ENCODE measurements at places on chromosomes 7 and 10.

DNA sequence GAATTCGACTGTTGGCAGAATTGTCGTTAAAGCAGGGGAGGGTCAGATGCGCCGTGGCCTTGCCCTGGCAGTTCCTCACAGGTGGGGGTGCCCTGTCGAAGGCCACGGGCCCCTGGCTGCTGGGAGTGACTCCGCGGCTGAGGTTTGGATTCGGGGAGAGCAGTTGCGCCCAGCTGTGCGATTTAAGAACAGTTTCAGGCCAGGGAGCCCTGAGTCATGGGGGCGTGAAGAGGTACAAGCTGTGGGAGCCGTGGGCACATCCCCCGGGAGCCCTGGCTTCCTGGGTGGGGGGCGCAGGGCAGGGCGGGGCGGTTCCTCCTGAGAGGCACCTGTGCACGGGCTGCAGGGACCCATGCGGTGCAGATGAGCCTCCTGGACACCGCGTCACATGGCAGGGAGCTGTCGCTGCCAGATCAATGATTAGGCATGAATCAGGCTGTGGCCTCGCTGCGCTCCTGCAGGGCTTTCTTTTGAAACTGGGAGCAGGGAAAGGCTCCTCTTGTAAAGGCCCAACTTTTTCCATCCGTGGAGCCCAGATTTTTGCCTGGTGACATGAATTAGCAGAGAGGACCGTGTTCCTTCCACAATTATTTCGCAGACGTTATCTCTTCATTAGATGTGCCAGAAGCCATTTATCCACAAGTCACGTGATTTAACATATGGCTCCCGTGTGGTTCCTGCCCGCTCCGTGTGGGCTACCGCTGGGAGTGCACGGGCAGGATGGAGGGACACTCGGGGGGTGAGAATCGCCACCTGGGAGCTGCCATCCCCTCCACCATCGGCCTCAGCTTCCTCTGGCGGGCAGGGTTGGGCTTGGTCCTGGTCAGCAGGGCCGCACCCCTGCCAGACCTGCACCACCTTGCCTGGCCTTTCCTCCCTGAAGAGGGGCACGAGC is 918 bp downstream of the PWWP2B start:
- DNase-seq, result no peak

- no peak for DNase-seq
These were observed 47.7 kb downstream of the EMX2 start for GRCh38 chr10:117590101-117590875.

- no peak for DNase-seq
These were observed 134.8 kb downstream of the MLLT10 start for GRCh38 chr10:21668831-21669230.

DNA sequence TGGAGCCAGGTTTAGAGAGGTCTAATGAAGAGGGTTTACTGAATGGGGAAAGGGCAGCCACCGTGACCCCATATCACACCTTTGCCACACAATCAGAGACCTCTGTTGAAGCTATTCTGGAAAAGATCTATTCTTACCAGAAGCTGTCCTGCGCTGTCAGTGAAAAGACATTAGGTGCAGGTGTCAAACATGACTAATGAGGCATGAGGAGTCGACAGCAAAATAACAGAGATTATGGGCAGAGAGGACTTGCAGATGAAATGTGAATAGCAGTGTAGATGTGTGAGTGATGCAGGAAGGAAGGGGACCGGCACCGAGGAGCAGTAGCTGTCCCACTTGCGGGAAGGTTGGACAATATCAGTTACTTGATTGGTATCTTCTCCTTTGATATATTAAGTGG is 627.7 kb upstream of the GALNT17 start:
- DNase-seq, result no peak

DNA sequence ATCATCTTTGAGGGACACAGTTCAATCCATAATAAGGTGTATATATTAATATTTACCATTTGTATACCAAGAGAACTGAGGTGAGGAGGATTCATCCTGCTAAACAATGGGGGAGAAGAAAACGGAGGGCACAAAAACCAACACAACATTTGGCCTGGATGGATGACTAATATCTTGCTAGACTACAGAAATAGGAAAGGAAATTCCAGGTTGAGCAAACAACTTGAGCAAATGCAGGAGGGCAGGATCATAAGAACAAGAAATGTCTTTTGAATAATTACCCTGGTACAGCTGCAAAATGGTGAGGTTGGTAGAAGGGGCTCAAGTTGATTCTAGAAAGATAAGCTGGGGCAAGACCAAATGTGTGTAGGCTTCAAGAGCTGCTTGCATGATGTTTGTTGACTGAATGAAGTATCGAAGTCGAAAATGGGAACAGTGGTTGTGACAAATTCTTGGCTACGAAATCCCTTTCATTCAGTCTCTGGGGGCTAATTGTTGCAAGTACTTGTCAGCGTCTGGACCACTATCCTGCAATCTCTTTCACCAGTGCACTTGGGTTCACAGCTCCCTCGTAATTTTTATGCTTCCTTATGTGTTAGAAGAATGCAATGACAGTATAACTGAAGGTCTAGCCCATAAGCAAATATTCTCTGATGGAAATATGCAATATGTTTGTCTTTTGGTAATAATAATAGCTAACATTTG is 176.2 kb downstream of the PTEN start:
- no peak for DNase-seq

GRCh38 chr10:35925493-35925892 is 283.4 kb upstream of the FZD8 start:
- no peak for DNase-seq

DNA sequence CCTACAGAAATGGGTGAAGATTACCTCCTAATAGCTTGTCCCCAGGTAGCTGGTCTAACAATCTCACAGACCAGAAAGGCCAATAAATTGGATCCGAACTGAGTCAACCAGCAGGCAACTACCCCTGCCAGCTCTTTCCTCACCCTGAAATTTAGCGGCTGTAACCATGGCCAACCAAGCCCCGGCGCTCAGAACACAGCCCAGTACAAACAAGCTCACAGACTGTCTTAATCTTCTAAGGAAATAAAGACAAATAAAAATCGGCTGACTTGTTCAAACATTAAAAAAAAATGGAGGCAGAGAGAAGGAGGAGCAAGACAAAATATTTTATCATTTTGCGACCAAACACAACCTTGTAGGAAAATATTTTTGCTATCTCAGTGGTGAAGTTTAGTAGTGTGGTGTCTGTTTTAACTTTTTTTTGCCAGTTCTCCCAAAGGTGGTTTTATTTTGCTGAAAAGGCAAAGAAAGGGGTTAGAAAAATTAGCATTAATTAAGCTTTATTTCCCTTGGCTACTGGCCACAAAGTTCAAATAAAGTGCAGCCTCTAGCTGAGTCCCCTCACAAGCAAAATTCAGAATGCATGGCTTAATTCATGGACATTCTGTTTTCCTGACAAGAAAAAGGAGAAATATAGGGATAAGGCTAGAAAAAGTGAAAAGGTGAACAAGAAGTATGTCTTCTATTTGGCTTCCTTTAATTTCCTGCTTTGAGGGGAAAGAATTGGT is 313.0 kb upstream of the NPVF start:
- no peak for DNase-seq

DNA sequence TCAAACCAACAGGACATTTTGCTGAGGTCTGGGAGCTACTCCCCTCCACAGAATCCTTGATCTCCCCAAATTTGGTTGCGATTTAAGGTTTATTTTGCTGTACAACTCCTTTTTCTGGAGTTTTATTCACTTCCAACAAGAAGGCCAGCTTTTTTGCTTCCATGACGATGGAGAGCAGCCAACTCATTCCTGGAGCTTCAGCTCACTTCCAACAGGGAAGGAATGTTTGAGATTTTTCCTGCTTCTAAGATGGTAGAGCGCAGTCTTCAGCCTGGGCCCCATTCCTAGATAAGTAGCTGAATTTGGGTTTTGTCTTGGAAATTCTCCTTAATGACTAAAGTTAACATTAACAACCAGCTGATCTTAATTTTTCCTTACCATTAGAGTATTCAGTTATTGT is 30.9 kb upstream of the CREB3L2 start:
- DNase-seq, result no peak

- no peak for DNase-seq
These were observed 18.6 kb downstream of the CWF19L1 start for GRCh38 chr10:100248820-100249219.

- no peak for DNase-seq
These were observed 610.0 kb downstream of the KCNMA1 start for GRCh38 chr10:77027576-77027975.

DNA sequence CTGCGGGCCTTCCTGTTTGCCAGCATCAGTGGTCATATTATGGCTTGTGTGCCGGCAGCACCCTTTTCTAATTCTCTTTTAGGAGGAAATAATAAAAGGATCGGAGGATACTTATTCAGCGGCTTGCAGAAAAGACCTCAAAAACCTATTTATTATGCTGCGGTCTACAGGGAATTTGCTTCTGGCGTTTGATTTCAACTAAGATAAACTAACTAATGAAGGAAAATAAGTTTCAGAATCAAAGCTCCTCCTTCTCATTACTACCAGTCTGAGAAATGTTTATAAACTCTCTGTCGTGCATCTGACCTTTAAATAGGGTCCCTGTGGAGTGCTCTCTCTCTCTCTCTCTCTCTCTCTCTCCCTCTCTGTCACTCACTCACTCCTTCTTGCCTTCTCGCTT is 335.0 kb upstream of the GLI3 start:
- DNase-seq, result no peak

DNA sequence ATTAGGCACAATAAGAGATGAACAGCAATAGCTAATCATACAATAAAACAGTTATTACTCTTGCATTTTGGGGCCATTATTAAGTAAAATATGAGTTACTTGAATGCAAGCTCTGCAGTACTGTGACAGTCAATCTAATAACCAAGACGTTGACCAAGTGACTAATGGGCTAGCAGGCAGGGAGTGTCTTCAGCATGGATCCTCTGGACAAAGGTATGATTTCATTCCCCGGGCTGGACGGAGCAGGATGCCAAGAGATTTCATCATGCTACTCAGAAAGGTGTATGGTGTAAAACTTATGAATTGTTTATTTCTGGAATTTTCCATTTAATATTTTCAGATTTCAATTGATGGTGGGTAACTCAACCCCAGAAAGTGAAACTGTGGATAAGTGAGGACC is 80.9 kb downstream of the SHH start:
- DNase-seq, result no peak

- peak; percentile 74 for DNase-seq
These were observed 5.0 kb upstream of the GBX1 start for GRCh38 chr7:151172273-151173141.

DNA sequence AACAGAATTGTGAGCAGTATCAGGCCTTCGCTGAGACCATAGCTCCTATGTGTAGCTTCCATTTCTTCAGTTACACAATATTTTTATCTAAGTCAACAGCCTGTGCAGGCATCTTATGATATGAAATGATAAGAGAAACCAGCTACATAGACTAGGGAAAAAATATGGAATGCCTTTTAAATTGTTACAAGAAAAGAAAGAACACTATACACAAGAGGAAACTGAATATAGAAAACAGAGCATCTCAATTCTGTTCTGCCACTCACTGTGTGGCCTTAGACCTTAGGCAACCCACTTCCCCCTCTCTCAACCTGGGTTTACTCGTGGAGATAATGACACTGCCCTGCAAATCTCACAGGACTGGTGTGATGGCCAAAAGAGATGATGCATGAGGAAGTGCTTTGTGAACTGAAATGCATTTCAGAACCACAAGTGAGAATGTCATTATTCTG is 132.9 kb downstream of the LRRN3 start:
- no peak for DNase-seq

DNA sequence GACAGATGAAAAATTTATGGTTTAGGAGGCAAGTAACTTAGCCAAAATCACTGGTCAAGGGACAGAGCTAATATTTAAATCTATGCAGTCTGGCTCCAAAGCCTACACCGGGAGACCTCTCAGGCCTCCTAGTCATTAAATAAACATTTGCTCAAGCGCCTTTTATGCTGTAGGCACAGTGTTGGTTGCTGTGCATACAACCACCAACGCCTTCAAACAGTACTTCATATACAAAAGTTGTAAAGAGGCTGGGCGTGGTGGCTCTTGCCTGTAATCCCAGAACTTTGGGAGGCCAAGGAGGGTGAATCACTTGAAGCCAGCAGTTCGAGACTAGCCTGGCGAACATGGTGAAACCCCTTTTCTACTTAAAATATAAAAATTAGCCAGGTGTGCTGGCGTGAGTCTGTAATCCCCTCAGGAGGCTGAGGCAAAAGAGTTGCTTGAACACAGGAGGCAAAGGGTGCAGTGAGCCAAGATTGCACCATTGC is 159.8 kb downstream of the MAGI2 start:
- DNase-seq, result no peak

- no peak for DNase-seq
These were observed 254.9 kb downstream of the PLXNA4 start for GRCh38 chr7:132321387-132321786.

DNA sequence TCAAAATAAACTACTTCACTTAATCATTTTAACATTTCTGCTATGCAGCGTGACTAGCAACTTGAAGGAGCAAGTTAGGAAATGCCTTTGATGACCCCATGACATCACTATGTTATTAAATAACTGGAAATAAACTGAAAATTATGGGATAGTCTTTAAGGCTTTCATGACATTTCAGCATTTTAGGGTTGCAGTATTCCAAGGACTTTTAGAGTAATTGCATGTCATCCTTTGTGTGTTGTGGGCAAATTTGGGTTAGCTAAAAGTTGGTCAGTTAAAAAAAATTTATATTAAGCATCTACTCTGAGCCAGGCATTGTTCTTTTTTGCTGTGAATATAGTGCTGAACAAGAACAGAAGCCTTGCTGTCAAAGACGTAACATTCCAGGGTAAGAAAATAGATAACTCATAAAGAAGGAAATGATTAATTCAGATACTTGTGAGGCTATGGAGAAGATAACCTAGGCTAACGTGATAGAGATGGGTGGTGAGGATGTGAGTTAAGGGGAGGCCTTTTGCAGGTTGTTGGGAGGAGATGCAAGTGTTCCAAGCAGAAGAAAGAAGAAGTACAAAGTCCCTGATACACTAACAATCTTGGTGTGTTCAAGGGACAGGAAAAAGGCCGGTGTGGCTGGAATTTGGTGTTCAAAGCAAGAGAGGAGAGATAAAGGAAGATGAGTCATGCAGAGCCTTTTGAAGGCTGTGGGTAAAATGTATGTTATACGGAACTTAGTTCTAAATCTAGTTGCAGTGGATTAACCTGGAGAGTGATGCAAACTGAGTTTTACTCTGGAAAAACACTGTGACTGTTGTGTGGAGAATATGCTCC is 610.2 kb downstream of the AUTS2 start:
- DNase-seq, result no peak

Data from putamen (tissue), 1 donor.